A673 (cell line): ENCODE measurements at places on chromosomes 13 and 19.

DNA sequence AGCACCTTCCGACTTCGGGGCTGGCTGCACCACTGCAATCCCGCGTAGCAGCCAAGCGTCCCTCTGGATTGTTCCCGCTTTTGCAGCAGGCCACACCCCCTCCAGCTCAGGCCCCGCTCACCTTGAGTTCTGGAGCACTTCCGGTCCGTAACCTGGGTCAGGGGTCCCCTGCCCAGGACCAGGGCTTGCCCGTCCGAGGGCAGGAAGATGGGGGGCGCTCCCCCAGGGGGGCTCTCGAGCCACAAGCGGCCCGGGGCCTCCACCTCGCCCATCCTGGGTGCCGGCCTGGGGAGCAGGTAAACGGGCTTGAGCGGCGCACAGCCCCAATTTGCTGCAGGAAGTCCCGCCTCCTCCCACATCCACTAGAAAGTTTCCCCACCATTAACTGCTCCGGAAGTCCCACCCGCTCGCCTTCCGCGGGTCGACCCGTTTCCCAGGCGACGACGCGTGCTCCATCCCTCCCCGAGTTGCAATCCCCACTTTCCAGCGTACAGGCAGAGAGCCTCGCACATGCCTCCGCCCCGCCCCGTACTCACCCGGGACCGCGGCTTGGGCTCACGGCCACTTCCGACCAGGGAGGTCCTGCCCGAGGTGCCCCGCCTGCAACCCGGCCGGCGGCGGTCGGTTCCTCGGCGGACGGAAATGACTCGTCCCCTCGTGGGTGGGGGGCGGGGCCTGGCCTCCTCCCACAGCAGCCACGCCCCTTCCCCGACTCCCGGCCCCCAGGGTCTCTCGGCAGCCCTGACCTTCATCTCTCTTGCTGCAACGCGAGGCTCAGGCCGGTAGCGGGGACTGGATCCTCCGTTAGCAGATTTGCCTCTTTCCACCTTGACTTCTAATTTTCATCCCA is at the start of gene PNKP:
TSS of gene PNKP (minus strand) at position 644 of the 850 bp plus-strand sequence. CDS start at position 272, 372 bp downstream.
- peak; percentile 96 for DNase-seq

GRCh38 chr19:6248844-6249243 is 30.9 kb downstream of the MLLT1 start:
- no peak for DNase-seq

DNA sequence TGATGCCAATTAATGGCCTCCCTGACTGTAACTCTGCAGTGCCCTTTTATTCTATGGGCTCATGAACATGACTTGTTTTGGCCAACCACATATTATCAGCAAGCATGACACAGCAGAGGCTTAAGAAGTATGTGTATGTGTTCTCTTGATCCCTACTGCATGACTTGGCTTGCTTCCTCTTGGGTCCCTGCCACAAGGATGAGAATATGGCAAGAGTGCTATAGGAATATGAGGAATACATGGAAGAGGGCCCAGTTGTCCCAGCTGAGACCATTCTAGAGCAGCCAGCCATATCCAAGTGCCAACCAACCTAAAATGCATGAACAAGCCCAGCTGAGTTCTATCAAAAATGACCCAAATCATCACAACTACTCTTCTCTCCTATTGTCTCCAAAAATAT is 576.7 kb upstream of the PCDH9 start:
- DNase-seq = no peak

- peak; percentile 72 for DNase-seq
Observed at GRCh38 chr19:32018014-32018413, 327.4 kb upstream of the ZNF507 start.

GRCh38 chr19:39481676-39482075 is 1.0 kb downstream of the TIMM50 start:
- DNase-seq = no peak

DNA sequence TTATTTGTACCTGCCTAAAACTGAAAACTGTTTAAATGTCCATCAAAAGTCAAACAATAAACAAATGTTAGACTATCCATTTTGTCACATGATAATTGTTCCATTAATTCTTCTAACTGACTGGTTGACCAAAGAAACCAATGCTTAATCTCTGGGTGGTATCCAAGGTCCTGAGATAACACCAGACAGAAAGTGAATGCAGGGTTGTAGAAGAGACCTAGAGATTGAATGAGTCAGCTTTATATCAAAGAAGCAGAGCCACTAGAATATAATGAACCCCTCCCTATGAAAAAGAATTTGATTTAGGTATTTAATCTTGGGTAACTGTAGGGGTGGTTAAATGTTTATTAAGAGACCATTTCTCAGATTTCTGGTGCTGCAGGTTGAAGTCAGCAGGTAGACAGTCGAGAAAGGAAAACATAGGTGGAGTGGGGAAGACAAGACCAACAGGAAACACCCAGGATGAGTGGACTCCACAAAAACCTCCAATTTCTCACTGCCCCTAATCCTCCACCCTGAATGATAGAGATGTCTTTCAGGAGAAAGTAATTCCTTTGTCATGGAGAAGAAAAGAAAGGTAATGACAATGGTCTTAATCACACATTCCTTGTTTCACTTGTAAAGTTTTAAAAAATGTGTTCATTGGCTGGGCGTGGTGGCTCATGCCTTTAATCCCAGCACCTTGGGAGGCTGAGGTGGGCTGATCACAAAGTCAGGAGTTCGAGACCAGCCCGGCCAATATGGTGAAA is 536.4 kb downstream of the IRS2 start:
- DNase-seq = no peak

DNA sequence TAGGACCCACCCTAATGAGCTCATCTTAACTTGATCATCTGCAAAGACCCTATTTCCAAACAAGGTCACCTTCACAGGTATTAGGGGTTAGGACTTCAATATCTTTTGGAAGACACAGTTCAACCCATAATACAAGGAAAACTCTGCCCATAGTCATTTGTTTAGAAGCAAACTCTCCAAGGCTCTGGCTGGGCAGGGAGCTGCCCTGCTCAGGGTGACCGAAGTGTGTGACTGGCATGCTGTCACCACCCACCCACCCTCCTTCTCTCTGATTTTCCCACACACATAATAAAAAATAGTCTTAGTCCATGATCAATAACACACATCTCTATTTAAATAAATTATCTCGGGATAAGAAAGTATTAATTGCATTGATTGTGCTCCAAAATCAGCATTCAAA is 161.1 kb downstream of the KCTD15 start:
- no peak for DNase-seq

DNA sequence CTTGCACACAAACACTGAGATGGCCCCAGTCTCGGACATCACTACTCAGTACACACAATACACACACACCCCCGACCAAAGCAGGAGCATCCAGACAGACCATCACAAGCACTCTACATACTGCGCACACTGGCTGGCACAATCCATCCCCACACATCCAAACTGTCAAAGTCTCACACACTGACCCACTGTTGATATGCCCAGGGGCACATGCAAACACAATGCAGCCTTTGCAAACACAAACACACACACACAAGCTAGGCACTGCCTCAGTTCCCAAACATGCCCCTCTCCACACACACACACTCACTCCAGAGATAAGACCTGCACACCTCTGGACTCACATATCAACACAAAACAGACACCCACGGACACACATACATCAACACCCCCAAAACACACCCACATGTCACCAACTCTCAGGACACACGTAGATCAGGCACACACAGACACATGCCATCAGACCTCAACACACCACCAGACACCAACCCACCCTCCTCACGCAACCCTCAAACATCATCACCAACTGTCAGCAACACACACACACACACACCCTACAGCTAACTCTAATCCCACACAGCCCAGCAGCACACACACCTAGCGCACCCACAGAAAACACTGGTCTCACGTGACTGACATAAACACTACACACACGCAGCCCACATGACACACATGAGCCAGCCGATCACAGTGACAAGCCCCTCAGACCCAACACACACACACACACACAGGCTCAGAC is 1.9 kb downstream of the BBC3 start:
- no peak for DNase-seq

- DNase-seq = no peak
Observed at GRCh38 chr13:101455863-101456262, 3.4 kb downstream of the ITGBL1 start.

GRCh38 chr13:23605831-23606230 is 35.6 kb downstream of the TNFRSF19 start:
- no peak for DNase-seq

- no peak for DNase-seq
Observed at GRCh38 chr13:99647596-99647985, 146.3 kb downstream of the TM9SF2 start.

DNA sequence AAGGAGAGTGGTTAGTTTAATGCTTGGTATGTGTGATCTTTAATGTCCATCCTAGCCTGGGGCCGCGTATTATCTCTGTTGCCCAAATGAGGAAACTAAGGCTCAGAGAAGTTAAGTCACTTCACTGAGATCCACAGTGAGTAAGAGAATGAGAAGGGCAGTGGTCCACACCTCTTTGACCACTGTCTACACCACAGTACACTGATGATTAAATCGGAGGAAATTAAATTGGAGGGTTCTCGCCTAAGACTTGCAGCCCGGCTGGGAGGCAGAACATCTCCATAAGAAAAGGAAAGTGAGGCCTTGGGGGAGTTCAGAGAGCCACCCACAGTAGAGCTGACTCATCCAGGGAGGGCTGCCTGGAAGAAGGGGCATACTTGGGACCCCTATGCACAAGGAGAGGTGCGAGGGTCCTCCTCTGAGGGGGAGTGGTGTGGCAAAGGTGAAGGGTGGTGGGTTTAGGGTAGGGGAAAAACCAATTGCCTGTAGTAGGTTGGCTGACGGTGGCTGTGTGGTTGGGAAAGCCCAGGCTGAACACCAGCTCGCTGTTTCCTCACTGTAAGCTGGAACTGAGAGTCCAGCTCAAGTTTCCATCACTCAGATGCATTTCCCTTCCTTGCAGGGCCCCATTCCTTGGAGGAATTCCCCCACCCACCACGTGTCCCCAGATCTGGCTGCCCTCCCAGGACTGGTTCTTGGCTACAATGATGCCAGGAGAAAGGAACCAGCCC is 15.0 kb upstream of the DHRS12 start:
- no peak for DNase-seq

- no peak for DNase-seq
Observed at GRCh38 chr19:42831221-42832019, 48.1 kb downstream of the PSG1 start.

DNA sequence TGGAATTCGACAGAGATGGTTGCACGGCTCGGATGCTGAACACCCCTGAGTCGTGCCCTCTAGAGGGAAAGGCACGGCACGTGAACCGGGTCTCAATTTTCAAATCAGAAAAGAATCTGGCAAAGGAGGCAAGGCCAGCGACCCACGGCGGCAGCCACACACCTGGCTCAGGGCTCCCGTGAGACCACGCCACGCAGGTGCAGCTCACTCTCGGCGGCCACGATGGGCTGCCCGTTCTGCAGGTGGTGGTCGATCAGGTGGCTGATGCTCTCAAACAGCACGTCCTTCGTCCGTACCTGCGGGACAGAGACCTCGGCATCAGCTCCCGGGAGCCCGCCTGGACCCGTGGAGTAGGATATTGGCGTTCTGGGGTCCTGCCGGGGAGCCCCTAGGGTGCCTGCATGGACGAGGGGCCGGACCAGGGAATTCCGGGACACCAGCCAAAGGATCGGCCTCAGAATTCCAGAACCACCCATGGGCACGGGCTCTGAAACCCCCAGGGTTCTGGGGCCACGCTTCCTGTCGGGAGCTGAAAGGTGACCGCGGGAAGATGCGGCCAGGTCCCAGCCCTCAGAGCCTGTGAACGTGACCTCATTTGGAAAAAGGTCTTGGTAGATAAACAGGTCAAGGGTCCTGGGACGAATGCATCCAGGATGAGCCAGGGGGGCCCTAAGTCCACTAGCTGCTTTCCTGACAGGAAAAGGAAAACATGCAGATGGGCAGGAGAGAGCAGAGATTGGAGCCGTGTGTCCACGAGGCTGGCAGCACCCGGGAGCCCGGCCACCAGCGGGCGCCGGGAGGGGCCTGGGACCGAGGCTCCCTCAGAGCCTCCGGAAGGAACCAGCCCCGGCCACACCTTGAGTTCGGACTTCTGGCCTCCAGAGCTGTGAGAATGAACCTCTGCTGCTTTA is 10.1 kb upstream of the C2CD4C start:
- DNase-seq = no peak

DNA sequence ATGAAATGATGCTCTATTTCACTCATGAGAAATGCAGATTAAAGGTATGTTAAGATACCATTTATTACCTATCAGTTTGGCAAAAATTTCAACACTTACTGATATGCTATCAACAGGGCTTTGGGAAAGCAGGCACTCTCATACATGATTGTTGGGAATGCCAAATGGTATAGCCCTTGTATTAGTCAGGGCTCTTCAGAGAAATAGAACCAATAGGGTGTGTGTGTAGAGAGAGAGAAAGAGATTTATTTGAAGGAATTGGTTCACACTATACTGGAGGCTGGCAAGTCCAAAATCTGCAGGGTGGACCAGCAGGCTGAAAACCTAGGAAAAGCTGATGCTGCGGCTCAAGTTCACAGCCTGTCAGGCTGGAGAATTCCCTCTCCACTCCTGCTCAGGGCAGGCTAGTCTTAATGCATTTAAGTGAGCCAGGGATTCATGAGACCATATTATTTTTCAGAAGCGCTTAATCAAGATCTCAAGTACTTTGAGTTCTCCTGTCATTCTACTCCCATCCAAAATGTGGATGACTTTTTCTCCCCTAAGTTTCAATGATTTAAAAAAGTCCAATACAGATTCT is 72.4 kb downstream of the NHLRC3 start:
- no peak for DNase-seq

- no peak for DNase-seq
Observed at GRCh38 chr13:47147812-47148119, 250.9 kb upstream of the HTR2A start.

- no peak for DNase-seq
Observed at GRCh38 chr13:72165276-72165675, 298.3 kb upstream of the DACH1 start.

DNA sequence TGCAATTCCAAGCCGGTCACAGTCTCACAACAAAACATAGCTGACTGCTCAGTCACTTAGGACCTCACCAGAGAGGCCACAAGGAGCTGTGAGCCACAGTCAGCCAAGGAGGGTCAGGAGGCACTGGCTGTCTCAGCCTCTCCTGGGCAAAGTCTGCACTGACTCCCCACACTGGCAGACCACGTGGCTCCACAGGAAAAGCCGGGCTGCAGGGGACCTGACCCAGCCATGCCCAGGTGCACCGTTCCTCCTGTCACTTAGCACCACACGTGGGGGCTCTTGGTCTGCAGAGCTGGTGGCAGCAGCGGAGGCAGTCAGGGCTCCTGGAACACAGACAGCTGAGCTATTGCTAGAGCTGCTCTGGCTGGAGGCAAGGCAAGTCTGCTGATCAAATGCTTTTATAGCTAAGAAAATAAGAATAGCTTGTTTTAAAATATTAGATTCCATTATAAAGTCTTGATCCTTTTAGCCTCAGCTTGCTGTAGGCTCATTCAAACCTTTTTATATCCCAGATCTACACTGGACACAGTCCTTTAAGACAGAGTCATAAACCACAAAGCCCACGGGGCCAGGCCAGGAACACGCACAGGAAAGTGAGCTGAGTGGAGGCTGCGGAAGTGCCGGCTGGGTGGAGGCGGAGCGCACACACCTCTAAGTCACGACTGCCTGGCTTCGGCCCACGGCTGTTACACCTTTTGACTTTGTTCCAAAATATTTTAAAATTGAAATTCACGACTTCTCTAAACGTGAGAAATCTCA is 744.1 kb downstream of the UQCRFS1 start:
- no peak for DNase-seq
